ENCODE measurements at places on chromosomes 1 and 21. TPM values are rescaled to one million over a fixed set of nuclear protein-coding genes. Genes with fewer than 3 reads are reported as not detected.

The SPTA1 gene
- 0.06 TPM for total RNA-seq

The CCDC190 gene
- 0.26 TPM for total RNA-seq

DNA sequence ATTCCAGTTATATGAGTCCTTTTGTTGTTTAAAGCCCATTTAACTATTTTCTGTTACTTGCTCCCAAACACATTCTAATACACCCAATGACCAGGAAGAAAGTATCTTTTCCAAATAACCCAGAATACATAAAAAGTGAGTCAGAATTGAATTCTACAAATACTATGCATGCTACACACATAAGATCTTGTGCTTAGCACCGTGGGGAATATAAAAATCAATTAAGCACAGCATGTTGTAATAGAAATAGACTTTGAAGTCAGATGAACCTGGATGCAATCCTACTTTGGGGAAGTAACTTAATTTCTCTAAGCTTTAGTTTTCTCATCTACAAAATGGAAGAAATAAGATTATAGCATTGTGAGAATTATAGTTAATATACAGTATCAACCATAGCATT is 40.5 kb upstream of the MUTYH start:
- DNase-seq: no peak

GRCh38 chr1:113166473-113166872 is 93.5 kb downstream of the LRIG2 start:
- DNase-seq: no peak

The LCE1C gene
- total RNA-seq: not detected

DNA sequence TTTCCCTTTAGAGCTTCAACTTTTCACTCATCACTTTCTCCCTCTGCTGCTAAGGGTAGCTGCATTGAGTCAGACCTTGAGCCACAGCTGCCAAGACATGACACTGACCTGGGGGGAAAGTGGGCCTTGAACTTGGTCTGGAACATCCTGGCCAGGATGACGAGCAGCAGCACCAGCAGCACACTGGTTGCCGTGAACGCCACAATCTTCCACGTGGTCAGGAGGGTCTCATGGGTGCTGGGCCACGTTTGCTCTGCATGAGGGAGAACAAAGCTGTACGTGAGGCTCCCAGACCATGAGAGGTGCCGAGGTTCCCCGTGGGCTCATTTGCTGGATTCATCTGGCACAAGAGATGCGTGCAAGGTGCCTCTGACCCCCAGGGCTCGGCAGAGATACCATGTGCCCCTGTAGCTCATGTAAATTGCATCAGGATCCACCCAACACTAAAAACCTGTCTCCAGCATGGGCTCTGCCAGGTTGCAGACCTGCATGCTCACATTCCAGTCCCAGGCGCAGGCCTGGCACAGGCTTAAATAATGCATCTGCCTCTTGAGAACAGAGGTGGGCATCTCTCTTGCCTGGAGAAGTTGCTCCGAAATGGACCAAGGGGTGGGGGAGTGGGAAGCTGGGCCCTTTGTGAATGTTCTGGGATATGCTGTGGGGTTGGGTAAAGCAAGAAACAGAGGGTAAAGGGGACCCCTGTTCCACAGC is 84.6 kb upstream of the TLR5 start:
- no peak for DNase-seq

The IFNLR1 gene
- 0.50 TPM for total RNA-seq

DNA sequence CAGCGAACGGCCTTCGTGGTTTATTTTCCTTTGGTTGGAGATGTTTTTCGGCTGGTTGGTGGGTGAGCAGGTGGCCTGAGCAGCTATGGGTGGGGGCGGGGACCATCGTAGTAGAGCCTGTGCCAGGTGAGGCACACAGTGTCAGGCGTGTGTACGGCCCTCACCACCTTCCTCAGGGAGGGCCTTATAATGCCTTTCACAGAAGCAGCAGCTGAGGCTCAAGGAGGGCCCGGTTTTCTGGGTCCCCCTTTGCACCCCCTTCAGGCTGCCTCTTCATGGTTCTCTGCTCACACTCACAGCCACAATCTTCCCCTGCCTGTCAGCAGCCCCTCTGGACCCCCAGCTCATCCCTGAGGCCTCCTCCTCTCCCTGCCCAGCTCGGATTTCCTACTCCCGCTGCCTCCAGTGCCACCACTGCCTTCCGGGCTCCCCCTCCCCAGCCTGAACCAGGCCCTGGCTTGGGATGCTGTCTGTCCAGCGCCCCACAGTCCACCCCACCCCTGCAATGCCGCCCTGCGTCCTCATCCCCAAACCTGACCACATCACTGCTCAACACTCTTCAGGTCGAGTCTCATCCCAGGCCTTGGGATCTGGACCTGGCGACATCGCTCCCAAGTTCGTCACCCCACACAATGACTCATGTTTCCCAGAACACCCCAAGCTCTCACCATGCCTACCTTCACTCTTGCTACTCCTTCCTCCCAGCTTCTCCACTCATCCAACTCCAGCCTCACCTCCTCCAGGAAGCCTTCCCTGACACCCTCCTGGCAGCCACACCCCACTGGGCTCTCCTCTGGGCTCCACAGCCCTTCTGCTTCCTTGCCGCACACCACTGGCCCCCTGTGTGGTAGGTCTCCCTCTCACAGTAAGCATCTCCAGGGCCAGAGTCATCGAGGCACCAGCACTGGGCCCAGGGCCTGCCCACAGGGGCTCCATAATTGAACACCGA is 53.9 kb downstream of the DMRTB1 start:
- DNase-seq: no peak
